ENCODE measurements at places on chromosomes 7 and 10.

DNA sequence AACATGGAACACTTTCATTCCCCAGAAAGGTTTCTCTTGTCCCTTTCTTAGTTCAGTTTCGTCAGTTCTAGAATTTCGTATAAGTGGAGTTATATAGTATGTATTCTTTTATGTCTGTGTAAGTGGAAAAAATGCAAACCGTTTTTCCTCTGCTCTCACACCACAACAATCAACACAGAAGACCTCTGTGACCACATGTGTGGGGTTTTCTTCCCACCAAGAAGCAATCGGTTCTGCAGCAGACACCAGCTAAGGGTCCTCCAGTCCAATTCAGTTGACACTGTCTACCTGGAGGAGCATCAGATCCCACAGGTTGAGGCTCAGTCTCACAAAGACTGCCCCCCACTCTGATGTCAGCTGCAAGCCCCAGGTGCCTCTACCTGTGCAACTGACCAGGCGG, 6.2 kb downstream of the CDC123 start:
- DNase-seq, result no peak

GRCh38 chr7:140479739-140480084, 407 bp upstream of the MKRN1 start:
- no peak for DNase-seq

GRCh38 chr10:122089311-122090017, 100.5 kb downstream of the TACC2 start:
- no peak for DNase-seq

GRCh38 chr10:78760463-78761310, 308.1 kb upstream of the ZMIZ1 start:
- DNase-seq, result no peak
